Activated T-cell treated with anti-CD3 and anti-CD28 coated beads, Interleukin-2, amount 50 U/mL, for 4 hours (primary cell): ENCODE measurements at places on chromosomes 11 and 22.
A peak's percentile ranks its signal among the peaks of the same experiment; 100 is the strongest.

- DNase-seq = no peak
Observed at GRCh38 chr22:41367039-41367679, 14.6 kb upstream of the TEF start.

DNA sequence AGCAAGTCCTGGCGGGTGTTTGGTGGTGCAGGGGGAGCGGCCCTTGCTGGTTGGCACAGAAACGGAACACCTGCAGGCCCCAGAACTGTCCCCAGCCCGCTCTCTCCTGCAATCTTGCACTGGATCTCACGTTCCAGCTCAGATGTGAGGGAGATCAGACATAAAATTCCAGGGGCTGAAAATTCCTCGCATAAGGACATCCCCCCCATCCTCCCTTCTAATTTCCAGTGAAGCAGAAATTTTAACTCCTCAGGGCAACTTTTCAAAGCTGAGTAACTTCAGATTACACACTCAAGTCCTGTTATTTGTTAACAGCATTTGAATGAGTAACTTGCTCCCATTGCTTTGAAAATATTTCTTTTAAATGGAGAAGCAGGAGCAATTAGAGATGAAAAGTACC is 40.3 kb upstream of the RASSF10 start:
- DNase-seq = no peak

DNA sequence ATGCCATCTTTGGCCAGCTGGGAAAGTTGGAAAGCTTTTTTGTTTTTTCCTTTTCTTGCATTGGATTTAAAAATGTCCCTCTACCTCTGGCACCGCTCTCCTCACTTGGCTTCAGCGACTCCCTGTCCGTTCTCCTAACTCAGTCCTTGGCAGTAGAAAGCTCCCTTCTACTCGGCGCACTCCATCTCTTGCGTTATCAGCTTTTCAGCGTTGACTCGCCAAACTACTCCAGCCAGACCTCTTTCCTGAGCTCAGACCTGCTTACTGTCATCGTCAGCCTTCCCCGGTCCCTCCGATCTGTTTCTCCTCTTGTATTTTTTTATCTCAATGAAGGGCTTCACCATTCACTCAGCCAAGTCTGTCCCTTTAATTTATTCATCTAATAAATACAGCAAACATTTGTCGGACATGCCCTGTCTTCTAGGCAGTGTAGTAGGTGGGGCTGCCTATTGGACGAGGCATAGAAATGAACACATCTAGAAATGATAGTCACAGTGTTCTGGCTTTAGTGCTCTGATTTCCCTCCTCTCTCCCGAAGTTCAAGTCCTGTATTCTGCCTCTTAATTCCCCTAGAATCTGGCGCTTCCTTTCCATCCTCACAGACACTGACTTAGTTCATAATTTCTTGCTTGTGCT is 839 bp downstream of the CEP164 start:
- no peak for DNase-seq

DNA sequence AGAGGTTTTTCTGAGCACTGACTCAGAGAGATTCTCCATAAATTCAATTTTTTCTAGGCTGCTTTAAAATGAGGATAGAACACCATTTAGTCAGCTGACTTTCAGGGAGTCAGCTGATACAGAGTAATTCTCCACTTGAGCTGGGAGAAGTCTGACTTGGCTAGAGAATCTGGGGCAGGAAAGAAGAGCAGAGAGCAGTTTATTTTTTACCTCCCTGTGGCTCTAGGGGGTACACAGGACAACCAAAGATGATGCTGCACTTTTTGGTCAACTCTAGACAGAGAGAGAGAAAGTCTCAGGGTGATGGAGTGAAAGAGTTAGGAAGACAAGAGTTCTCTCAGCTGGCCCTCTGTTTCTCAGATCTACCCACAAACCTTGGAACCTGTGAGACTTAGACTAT is 67.3 kb upstream of the EED start:
- no peak for DNase-seq

GRCh38 chr11:111851636-111852035 is 19.7 kb downstream of the ALG9 start:
- DNase-seq = no peak

- peak; percentile 92 for DNase-seq
Observed at GRCh38 chr11:86244522-86245368, at the start of gene EED. Gene EED (plus strand): TSS chr11:86244753. CDS start chr11:86245230, 477 bp downstream.

GRCh38 chr11:130175898-130176297 is 16.3 kb downstream of the ST14 start:
- no peak for DNase-seq

DNA sequence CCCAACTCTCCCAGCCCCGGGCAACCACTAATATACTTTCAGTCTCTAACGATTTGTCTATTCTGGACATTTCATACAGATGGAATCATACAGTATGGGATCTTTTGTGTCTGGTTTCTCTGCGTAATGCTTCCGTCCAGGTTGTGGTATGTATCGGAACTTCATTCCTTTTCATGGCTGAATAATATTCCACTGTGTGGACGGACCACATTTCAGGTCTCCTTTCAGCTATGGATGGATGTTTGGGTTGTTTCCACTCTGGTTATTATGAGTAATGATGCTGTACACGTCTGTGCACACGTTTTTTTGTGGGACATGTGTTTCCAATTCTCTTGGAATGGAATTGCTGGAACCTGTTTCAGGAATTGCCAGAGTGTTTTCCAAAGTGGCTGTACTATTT is 17.4 kb upstream of the CPT1A start:
- no peak for DNase-seq

DNA sequence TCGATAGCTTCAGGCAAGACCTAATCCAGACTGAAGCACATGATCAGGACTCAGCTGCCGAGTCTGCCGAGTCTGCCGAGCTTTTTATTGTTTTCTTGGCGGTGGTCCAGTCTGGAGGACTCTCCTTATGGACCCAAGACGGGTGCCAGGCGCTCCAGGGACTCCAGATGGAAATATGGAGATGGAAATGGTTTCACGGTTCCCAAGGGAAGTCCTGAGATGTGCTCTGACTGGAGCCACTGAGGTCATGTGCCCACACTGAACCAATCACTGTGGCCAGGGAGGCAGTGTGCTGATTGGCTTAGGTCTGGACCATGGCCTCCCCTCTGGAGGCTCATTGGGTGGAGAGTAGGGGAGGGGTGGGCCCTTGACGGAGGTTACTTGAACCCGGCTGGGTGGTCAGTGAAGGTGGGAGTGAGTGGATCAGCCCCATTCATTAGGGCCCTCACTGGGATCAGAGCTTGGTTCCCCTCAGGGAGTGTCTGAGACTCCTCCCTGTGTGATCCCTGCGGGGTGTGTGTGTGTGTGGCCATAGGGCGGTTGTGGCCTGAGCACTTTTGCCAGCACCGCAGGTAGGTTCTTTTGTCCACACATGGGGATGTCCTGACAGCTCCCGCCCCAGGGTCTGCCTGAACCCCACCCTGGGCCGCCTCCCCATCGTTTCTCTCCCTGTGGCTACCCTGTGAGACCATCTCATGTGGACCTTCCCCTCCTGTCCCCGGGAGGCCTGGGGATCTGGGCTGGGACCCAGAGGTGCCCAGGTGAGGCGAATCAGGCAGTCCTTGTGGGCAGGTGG is 14.0 kb downstream of the RPS6KA4 start:
- DNase-seq = no peak

DNA sequence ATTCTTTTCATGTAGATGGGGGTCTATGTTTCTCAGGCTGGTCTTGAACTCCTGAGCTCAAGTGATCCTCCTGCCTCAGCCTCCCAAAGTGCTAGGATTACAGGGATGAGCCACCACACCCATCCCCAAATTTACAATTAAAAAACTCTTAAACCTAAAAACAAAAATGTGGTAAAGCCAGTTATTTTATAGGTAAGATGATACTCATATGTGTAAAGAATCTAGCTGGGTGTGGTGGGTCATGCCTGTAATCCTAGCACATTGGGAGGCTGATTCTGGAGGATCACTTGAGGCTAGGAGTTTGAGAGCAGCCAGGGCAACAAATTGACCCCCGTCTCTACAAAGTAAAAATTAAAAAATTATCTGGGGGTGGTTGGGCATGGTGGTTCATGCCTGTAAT is 4.0 kb upstream of the RBM14 start:
- no peak for DNase-seq

- DNase-seq = peak; percentile 68
Observed at GRCh38 chr22:24434471-24435322, 7.3 kb downstream of the ADORA2A start.

GRCh38 chr11:92978271-92979111 is 9.0 kb downstream of the MTNR1B start:
- no peak for DNase-seq

- no peak for DNase-seq
Observed at GRCh38 chr11:12285106-12285505, 92.3 kb upstream of the PARVA start.

GRCh38 chr11:65791719-65792213 is 4.9 kb downstream of the OVOL1 start:
- DNase-seq = no peak

DNA sequence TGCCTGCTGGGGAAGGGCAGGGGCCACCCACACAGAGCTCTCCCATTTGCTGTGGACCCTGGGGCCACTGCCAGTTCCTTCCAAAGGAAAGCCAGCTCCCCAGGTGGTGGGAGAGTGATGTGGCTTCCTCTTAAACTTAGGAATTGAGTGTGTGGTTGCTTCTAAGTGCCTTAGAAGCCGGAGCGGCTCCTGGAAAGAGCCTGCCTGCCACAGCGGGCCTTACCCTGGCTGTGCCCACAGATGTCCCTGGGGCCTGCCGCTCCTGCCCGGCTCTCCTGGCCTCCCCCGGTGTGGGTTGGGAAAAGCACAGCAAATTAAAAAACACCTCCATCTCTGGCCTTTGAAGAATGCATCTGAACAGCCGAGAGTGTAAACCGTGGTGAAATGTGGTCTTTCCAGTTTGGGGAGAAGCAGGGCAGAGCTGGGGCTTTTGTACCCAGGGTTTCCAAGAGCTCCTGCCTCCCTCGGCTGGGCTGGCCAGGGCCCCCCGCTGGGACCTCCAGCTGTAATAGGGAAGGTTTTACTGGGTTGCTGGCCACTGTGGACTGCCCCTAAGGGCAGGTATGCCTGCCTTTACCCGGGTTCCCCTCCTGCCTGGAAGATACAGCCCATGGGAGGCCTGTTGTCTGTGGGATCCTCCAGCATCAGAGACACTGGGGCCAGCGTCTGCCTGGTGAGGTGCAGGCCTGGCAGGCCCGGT is 30.2 kb downstream of the LRP5 start:
- no peak for DNase-seq

GRCh38 chr11:126716456-126717083 is 284.0 kb downstream of the KIRREL3 start:
- no peak for DNase-seq
